H1 (cell line): ENCODE measurements at places on chromosomes 3 and 15. TPM values are rescaled to one million over a fixed set of nuclear protein-coding genes. Genes with fewer than 3 reads are reported as not detected.

Gene MESP1
- total RNA-seq, result 0.15 TPM in 1 of 2 replicates, not detected in the other

Gene GOLGA8O
- total RNA-seq, result not detected in 2 replicates

Gene CTNNB1
- 325 and 356 TPM in 2 replicates for total RNA-seq

Gene ATP1B3
- total RNA-seq, result 233 and 250 TPM in 2 replicates

Gene ASB14
- total RNA-seq, result not detected in 2 replicates

Gene ADAMTS7
- 43.1 and 45.2 TPM in 2 replicates for total RNA-seq

Gene CPA3
- total RNA-seq, result not detected in 2 replicates

Gene ARGFX
- not detected in 2 replicates for total RNA-seq

Gene MAP1A
- 2.4 and 3.4 TPM in 2 replicates for total RNA-seq

Gene OR5H6
- not detected in 2 replicates for total RNA-seq

Gene PRR20G
- not detected in 2 replicates for total RNA-seq

Gene CTXN2
- not detected in 2 replicates for total RNA-seq

Gene SPATA12
- 0.19 and 0.34 TPM in 2 replicates for total RNA-seq

Gene CCDC39
- 0.34 and 0.80 TPM in 2 replicates for total RNA-seq

Gene HDC
- 0.22 TPM in 1 of 2 replicates, not detected in the other for total RNA-seq

Gene ADAMTS9
- 0.36 and 0.41 TPM in 2 replicates for total RNA-seq

Gene CCDC80
- total RNA-seq, result 12.6 and 12.9 TPM in 2 replicates

Gene ZNF860
- total RNA-seq, result 8.6 and 9.8 TPM in 2 replicates

Gene NTRK3
- total RNA-seq, result 4.5 and 4.6 TPM in 2 replicates

Gene FANCD2OS
- not detected in 2 replicates for total RNA-seq

Gene EMC7
- 39.0 TPM in 2 replicates for total RNA-seq

Gene GPR62
- total RNA-seq, result 0.19 and 0.22 TPM in 2 replicates

Gene TMCC1
- total RNA-seq, result 21.6 and 27.1 TPM in 2 replicates

Gene PDCD10
- total RNA-seq, result 71.8 and 76.6 TPM in 2 replicates
